Ascending aorta (tissue), 2 donors: ENCODE measurements at places on chromosomes 5 and 9. TPM values are rescaled to one million over a fixed set of nuclear protein-coding genes. Genes with fewer than 3 reads are reported as not detected.

DNA sequence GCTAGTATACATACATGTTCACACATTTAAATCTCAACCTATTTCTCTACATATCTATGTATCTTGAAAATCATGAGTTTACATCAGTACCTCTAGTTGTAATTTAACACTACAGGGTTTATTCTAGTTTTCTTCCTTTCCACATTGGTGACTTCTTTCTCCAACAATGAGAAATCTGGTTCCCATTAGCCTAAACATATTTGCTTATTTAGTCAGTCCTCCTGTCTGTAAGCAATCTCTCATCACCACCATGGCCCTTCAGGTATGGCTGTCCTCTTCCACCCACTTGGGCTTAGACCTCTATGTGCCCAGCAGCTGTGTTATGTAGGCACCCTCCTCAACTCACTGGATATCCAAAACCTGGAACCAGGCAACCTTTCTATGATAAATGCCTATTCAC lies 8.0 kb upstream of the SPATA31D1 start:
- H3K4me1 ChIP-seq: no peaks in the 10 kb centered on the region
- no peak for DNase-seq
- H3K4me3 ChIP-seq: no peak overlapping the region
- no peak overlapping the region for H3K27ac ChIP-seq
- no peaks in the 10 kb centered on the region for H3K36me3 ChIP-seq
- H3K27me3 ChIP-seq: no peaks in the 10 kb centered on the region

CNTNAP3 gene
- 9.0 TPM for total RNA-seq

DNA sequence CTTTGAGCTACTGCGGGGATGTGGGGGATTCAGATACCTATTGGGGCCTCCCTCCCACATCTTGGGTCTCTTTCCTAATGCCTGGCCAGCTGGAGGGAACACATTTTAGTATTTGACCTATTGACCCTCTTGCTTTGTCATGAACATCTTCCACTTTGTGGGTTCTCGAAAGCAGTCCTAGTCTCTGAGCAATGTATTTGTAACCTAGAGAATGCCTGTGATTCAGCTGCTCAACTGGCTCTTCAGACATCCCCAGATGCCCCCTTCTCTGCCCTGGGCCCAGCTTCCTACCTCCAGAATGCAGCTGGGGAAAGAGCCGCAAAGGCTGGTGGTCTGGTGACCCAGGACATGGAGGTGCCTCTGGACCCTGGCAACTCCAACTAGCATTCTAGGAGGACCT lies 32.2 kb downstream of the APTX start:
- DNase-seq: no peak
- peaks cover 26% of the 10 kb centered on the region for H3K36me3 ChIP-seq
- H3K4me3 ChIP-seq: no peak overlapping the region
- no peaks in the 10 kb centered on the region for H3K4me1 ChIP-seq
- H3K27ac ChIP-seq: no peak overlapping the region

GRCh38 chr9:5608298-5609225 lies 20.3 kb upstream of the RIC1 start:
- H3K36me3 ChIP-seq: no peaks in the 10 kb centered on the region
- peak overlapping the region; percentile 49 for H3K4me3 ChIP-seq
- no peak for DNase-seq
- H3K27me3 ChIP-seq: no peaks in the 10 kb centered on the region

DNA sequence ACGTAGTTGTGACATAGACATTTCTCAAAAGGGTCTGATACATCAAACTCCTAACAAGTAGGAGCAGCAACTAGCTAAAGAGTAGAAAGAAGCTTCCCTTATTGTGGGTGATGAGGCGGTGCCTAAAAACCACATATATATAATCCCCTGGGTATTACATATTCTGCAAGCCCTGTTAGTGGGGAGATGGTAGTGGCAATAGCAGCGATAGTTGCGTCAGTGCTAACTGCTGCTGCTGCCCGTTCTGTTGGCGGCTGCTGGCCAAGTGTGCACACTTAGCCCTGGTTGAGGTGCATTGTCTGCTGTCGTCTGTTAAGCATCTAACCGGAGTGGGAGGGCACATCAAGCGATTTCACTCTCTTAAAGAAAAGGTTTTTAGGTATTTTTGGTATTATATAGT lies 35.8 kb downstream of the VLDLR start:
- H3K4me3 ChIP-seq: no peak overlapping the region
- DNase-seq: no peak
- no peaks in the 10 kb centered on the region for H3K27me3 ChIP-seq

- peaks cover 4% of the 10 kb centered on the region for H3K4me1 ChIP-seq
- DNase-seq: peak; percentile 56
- no peaks in the 10 kb centered on the region for H3K27me3 ChIP-seq
- H3K4me3 ChIP-seq: no peak overlapping the region
- no peak overlapping the region for H3K27ac ChIP-seq
Measured at GRCh38 chr9:93621922-93622321, 45.5 kb downstream of the PHF2 start.

DNA sequence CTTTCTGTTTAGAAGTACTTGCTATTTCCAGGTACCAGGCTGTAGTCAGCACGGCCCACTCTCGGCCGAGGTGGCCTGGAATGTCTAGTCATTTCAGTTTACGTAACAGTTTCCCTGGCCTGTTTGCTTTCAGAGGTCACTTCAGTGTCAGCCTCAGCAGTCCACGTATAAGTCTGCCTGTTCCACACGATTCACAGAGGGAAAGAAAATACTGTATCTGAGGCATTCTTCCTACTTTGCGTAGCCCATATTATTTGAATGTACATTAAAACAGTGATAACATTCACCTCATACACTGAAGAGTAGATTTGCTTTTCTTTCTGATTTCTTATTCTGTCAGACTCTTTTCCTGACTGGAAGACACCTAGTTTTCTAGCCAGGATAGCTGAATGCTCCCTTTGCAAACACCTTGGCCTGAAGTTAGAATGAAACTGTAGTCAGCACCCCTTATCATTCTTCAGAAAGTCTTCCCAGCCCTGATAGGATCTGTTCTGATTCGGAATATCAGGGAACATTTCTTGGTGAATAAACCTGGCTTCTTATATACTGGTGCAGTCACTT lies 140.9 kb downstream of the AOPEP start:
- H3K36me3 ChIP-seq: no peaks in the 10 kb centered on the region
- H3K27ac ChIP-seq: peak overlapping the region; percentile 80
- H3K27me3 ChIP-seq: no peaks in the 10 kb centered on the region
- peaks cover 13% of the 10 kb centered on the region for H3K4me1 ChIP-seq

- H3K4me1 ChIP-seq: no peaks in the 10 kb centered on the region
- no peaks in the 10 kb centered on the region for H3K27me3 ChIP-seq
- DNase-seq: no peak
- no peaks in the 10 kb centered on the region for H3K36me3 ChIP-seq
- no peak overlapping the region for H3K27ac ChIP-seq
Measured at GRCh38 chr9:86921151-86921923, 26.0 kb downstream of the GAS1 start.

DNA sequence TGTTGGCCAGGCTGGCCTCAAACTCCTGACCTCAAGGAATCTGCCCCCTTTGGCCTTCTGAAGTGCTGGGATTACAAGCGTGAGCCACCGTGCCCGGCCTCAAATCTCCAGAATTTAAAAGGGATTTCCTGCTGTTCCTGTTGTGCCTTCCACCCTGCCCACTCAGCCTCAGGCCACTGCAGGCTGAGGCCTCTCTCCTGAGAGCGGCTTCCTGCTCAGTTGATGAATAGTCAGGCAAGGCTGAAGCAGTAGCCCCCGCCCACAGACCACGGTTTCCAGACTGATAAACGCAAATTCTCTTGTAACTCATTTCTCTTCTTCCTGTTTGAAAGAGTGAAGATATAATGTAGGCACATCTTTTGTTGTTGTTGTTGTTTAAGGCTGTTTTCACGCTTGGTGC lies 127.0 kb upstream of the PLCXD3 start:
- DNase-seq: no peak
- H3K4me3 ChIP-seq: no peak overlapping the region
- no peak overlapping the region for H3K27ac ChIP-seq
- H3K36me3 ChIP-seq: no peaks in the 10 kb centered on the region

DNA sequence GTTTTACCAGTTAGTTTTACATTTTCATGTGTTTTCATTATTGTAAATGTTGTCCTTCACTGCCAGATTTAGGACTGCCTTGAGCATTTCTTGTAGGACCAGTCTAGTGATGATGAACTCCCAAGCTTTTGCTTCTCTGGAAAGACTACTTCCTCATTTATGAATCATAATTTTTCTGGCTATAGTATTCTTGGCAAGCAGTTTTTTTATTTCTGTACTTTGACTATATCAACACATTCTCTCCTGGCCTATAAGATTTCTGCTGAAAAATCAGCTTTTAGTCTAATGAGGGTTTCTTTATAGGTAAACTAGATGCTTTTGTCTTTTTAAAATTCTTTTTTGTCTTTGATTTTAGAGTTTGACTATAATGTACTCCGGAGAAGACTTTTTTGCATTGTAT lies 256.8 kb upstream of the GRAMD2B start:
- H3K4me1 ChIP-seq: no peaks in the 10 kb centered on the region
- H3K27me3 ChIP-seq: no peaks in the 10 kb centered on the region
- no peak for DNase-seq
- no peak overlapping the region for H3K4me3 ChIP-seq
- H3K36me3 ChIP-seq: no peaks in the 10 kb centered on the region

TMEM161B gene
- total RNA-seq: 3.7 TPM

- H3K27me3 ChIP-seq: no peaks in the 10 kb centered on the region
- H3K27ac ChIP-seq: no peak overlapping the region
- H3K36me3 ChIP-seq: no peaks in the 10 kb centered on the region
- no peak overlapping the region for H3K4me3 ChIP-seq
- DNase-seq: no peak
Measured at GRCh38 chr5:82491397-82491796, 213.2 kb upstream of the RPS23 start.

- H3K4me1 ChIP-seq: no peaks in the 10 kb centered on the region
- H3K4me3 ChIP-seq: no peak overlapping the region
- no peaks in the 10 kb centered on the region for H3K27me3 ChIP-seq
Measured at GRCh38 chr5:169494941-169495548, 88.5 kb upstream of the SPDL1 start.

DNA sequence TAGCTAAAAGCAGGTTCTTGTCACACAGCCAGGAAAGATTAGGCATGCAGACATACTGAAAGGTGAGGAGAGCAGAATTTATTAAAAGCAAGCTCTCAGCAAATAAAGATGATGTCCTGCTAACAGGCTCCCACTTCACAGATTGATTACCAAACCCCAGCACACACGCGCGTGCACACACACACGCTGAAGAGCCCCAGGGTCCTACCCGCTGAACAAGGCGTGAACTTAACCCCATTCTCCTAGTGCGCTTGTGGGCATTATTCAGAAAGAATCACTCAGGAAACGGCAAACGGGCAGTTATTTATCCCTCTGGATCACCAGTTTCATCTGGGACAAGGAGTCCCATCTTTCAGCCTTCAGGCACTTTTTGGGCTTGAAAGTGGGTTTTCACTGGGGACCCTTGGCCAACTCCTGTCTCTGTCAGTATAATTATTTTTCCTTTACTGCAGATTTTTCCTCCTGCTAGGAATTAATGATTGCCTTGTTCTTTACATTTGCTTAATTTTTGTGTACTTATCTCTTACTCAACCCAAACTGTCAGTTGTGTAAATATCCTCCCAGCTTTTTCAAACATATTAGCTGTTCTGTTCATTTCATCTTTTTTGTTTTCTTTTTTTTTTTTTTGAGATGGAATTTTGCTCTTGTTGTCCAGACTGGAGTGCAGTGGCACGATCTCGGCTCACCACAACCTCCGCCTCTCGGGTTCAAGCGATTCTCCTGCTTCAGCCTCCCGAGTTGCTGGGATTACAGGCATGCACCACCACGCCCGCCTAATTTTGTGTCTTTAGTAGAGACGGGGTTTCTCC lies 92.6 kb downstream of the RIC1 start:
- H3K36me3 ChIP-seq: peaks cover 18% of the 10 kb centered on the region
- no peaks in the 10 kb centered on the region for H3K27me3 ChIP-seq
- H3K27ac ChIP-seq: no peak overlapping the region
- DNase-seq: no peak
- H3K4me1 ChIP-seq: no peaks in the 10 kb centered on the region
- no peak overlapping the region for H3K4me3 ChIP-seq

DNA sequence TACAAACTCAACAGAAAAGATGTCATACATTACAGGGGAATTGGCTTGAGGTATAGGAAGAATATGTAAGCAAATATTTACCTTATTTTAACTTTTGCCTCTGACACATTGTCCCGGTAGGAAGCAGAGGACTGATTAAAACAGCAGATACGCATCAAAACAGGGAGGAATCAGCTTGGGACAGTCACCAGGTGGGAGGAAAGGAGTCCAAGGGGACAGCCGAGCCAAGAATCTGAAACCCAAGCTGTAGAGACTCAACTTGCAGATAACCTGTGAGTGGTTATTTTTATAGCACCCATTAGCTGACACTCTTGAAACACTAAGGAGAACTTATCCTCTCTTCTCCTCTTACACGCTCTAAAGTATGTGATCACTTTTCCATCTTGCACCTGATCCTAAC lies 22.3 kb downstream of the PDZD2 start:
- H3K36me3 ChIP-seq: no peaks in the 10 kb centered on the region
- H3K27ac ChIP-seq: peak overlapping the region; percentile 79
- no peak for DNase-seq
